ENCODE measurements at places on chromosomes 2 and 18.

DNA sequence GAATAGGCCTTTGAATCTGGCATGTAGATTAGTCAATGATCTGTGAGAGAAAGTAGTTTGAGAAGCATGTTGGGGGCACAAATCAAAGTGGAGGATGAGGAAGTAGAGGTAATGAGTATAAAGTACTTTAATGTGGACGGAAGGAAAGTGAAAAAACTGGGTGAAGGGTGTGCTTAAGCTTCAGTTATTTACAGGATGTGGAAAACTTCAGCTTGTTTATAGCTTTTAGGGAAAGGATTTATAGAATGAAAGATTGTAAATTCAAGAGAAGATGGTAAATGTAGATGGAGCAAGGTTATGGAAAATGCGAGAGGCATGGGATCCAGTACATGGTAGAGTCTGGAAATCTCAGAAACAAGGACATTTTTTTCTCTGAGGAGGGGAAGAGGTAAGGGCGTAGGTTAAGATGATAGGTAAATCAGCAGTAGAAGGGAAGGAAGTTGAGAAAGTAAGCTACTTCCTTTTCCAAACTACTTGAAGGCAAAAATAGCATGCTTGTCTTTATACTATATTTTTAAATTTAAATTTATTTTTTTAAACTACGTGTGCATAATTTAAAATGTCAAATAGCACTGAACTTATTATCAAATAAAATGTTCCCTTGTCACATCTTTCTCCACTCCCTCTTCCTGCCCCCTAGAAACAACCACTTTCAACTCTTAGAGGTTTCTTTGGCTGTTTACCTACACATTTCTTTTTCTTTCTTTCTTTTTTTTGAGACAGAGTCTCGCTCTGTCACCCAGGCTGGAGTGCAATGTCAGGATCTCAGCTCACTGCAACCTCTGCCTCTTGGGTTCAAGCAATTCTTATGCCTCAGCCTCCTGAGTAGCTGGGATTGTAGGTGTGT, 8.5 kb downstream of the FAM117B start:
- DNase-seq = peak; percentile 39

- DNase-seq = no peak
Measured at GRCh38 chr18:65827444-65827843, 76.6 kb downstream of the CDH7 start.

DNA sequence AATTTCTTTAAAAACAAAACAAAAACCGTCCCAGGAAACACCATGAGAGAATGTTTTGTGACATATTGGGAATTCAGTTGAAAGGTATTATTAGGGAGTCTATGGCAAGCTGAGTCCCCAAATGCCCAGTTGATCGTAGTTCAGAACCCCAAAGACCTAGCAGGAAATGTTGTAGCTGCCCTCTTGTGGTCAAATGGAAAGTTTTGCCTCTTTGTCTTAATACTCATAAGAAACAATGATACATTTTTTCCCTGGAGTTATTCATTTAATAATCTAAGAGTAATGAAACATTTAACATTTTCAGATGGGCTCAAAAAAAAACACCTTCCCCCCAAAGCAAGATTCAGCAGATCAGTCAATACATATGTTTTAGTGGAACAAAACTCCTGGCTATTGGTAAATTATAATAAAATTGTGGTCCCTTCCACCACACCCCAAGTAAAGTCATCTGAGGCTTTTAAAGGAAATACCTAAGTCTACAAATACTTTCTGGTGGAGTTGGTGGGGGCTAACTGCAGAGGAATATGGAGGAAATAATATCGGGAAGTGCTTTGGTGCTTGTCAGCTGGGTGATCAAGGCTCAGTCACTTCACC, 37.8 kb upstream of the EFEMP1 start:
- DNase-seq = no peak

- DNase-seq = no peak
Measured at GRCh38 chr2:23569761-23570365, 184.9 kb downstream of the KLHL29 start.

- DNase-seq = no peak
Measured at GRCh38 chr18:45353530-45353929, 261.7 kb upstream of the SLC14A2 start.

GRCh38 chr2:66069937-66070720, 364.8 kb upstream of the MEIS1 start:
- DNase-seq = no peak

- DNase-seq = no peak
Measured at GRCh38 chr2:176109946-176110345, 2.9 kb downstream of the HOXD11 start.

Data from CD4-positive, alpha-beta T cell treated with Interleukin-17A for 4 hours (primary cell).